ENCODE measurements at places on chromosomes 6 and 20.

DNA sequence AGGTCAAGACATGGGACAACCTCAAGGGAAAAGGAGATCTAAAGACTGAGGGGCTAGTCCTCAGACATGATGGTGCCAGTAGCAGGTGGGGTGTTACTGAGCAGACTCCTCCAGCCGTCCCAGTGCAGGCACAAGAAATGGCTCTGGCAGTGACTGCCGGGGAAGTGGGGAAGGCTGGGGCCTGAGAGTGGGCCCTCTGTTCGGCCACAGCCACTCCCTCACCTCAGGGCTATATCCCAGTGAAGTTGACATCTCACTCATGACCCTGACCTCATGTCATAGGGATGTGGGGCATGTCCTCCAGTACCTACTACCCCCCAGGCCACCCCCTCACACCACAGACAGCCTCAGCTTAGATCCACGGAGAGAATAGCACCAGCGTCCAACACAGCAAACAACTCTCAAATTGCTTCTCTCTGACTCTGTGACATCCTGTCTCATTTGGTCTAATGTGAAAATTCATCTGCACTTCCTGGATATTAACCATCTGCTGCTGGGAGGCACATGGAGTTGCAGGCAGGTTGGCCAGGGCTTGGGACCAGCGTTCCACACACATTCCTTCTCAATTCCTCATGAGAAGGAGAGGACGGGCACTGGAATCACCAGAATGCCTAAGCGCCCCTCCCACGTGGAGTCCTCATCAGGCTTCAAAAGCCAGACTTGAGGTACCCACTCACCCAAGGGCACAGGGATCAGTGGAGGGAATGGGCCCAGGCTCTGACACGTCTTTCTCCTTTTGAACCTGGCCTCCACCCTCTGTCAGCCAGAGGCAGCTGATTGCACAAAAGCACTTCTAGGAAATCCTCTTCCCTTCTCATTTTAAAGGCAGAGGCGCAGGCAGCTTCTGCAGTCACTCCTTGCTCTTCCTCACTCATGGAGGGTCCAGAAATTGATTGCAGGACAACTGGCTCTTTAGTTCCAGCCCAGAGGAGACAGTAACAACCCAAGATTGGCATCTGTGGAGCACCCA is 163.6 kb upstream of the CST7 start:
- DNase-seq, result no peak

DNA sequence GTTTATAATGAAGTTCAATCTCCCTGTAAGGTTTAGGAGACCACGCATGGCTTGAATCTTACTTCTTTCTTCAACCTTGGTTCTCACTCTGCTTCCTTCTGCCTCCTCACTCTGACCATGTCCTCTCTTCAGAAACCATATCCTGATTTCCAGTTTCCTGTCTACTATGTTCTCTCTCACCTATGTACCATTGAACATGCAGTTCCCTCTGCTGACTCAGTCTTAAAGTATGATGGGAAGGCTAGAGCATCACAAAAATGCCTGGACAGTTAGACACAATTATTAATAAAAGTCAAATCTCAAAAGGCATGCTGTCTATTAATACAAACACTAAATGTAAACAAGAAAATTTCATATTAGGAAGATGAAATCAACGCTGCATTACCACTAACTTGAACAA is 151.6 kb downstream of the PRKN start:
- DNase-seq, result no peak

- no peak for DNase-seq
These were observed 1.5 kb downstream of the RIOK1 start for GRCh38 chr6:7391151-7391550.

DNA sequence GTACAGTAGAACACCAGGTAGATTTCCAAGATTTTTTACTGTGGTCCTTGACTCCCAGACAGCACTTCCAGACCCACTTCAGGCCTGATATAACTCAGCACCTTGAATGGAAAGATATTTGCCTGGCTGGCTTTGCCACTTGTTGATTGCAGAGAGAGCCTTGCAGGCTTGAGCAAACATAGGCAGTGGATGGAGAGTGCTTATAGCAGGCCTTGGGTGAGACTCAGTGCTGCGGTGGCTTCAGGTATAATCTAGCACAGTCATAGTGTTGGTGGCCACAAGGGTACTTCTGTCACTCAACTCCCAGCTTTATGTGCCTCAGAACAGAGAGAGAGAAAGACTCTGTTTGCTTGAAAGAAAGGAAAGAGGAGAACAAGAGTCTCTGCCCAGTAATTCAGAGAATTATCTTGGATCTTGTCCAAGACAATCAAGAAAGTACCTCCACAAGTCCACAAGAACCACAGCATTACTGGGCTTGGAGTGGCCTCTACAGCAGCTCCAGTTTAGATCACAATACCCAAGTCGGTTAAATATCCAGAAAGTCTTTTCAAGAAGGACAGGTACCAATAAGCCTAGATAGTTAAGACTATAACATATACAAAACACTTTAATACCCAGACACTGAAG is 70.5 kb upstream of the FKBP1C start:
- DNase-seq, result no peak

- no peak for DNase-seq
These were observed 28.6 kb upstream of the LAMP5 start for GRCh38 chr20:9485614-9486340.

GRCh38 chr6:2863901-2864300 is 22.2 kb upstream of the SERPINB1 start:
- no peak for DNase-seq

GRCh38 chr20:62482146-62482809 is 6.5 kb upstream of the GATA5 start:
- DNase-seq, result no peak

Measured in Karpas-422 (cell line).